Tibial artery (tissue), 4 donors: ENCODE measurements at places on chromosomes 3 and 15.

- peak; percentile 56 for DNase-seq
Measured at GRCh38 chr3:183537295-183537730, 18.2 kb downstream of the KLHL6 start.

DNA sequence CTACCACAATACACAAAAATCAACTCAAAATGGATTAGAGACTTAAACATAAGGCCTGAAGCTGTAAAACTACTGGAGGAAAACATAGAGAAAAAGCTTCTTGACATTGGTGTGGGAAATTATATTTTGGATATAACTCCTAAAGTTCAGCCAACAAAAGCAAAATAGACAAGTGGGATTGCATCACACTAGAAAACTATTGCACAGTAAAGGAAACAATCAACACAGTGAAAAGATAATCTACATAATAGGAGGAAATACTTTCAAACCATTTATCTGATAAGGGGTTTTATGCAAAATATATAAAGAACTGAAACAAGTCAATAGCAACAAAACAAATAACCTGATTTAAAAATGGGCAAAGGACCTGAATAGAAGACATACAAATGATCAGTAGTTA lies 37.6 kb upstream of the TP63 start:
- DNase-seq = no peak

- DNase-seq = no peak
Measured at GRCh38 chr3:127486321-127486944, 104.1 kb downstream of the TPRA1 start.

- DNase-seq = peak; percentile 24
Measured at GRCh38 chr3:112811131-112811884, 35.4 kb downstream of the CD200R1L start.

DNA sequence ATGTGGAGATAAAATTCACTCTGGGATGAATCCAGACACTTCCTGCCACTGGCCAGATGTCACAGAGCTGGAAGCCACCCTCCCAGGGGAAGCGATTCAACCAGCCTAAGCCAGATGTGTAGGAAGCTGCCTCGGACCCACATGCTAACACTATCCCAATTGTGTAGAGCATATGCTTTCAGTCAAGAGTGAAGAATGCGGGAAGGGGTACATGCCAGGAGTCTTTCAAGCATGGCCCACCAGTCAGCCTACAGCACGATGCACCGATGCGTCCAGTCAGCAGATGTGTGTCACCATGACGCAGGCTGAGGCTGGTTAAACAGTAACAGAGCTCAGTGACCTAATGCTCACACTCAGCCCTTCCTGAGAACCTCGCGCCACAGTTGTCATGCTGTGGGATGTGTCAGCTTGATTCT lies 38.8 kb upstream of the BNC1 start:
- DNase-seq = no peak

DNA sequence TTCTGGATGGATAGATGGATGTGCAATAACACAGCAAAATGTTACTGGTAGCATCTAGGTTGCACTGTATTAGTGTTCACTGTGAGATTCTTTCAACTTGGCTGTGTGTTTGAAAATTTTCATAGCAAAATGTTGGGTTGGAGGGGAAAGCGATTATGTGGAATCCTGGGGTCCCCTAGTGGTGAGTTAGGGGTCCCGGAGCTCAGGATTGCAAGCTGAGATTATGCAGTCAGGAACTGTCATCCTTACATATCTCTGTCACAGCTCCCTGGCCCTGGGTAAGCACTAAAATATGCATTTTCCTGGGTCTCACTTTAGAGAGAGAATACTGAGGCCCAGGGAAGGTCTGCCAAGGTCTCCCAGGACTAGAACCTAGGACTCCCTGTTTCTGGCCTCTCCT lies 77.2 kb downstream of the CEMIP start:
- DNase-seq = no peak

- DNase-seq = peak; percentile 59
Measured at GRCh38 chr15:74630284-74631086, 14.8 kb downstream of the CLK3 start.

DNA sequence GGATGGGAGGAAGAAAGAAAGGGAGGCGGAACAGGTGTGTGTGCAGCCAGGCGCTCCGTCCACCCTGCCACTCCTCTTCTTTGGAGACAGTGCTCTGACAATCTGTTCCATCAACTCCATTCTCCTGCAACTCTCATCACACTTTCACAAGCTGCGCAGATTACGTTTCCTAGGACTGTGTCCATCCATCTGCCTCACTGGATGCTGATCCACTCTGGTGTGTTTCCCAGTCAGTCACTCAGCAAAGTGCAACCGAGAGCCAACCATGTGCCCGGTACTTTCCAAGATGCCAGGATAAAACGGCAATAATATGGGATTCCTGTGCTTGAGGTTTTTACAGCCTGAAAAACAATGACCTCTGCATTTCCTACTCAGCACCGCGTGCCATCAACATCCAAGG lies 59.6 kb downstream of the SLC12A8 start:
- DNase-seq = no peak

DNA sequence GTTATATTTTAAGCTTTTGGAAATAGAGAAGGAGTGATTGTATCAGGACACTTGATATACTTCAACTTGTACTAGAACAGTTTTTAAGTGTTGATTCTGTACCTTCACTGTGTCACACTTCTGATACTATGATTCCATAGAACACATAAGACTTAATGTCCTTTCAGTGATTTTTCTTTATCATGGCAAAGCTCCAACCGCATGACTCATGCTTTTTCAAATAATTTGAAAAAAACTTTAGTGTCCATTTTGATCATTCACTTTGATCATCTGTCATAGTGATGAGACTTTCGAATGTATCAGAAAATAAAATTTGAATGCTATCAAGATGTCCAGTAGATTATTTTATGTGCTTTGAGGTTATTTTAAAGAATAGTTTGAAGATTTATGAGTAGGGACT lies 32.0 kb downstream of the AP4E1 start:
- no peak for DNase-seq

DNA sequence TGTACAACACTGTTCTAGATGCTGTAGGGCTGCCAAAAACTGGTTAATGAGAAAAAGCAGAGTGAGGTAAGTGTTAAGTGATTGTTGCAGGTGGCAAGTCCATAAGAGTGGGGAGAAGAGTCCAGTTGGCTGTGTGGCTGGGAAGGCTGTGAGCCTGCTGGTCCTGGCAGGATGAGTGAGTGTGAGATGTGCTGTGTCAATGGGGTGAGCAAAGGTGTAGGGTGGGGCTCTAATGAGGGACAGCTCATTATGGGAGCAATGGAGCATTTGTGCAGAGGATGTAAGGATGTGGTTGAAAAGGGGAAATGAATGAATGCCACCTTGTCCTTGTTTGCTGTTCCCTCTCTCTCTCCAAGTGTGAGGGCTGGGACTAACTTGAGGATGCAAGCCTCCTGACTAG lies 145.3 kb upstream of the ROPN1 start:
- DNase-seq = no peak

DNA sequence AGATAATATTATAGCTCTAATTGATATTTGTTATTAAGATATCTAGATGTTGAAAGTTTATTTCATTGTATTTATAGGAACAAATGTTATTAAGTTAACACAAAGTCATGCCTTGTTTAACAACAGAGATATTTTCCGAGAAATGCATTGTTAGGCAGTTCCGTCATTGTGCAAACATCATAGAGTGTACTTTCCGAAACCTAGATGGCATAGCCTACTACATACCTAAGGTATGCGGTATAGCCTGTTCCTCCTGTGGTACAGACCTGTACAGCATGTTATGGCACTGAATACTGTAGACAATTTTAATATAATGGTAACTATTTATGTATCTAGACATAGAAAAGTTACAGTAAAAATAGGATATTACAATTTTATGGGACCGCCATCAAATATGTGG lies 114.3 kb downstream of the NAALADL2 start:
- no peak for DNase-seq

DNA sequence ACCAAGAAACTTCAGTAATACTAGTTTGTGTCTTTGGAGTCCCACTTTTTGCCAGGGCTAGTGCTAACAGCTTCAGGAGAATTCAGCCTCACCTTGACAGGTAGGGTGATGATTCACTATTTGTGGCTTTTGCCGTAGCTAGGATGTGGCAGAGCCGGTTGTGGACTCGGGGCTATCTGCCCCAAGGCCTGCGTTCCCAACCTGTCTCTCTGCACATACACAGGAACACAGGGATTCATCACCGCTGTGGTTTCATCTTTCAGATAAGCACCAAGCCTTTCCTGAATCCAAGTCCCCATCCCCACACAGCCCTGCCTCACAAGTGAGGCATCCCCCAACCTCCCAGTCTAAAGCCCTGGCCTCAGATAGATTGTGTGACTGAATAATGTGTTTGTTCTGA lies 45.2 kb upstream of the POLG start:
- DNase-seq = no peak

GRCh38 chr3:37310666-37311050 lies 136.3 kb upstream of the LRRFIP2 start:
- DNase-seq = no peak

- DNase-seq = no peak
Measured at GRCh38 chr3:22399566-22399965, 648.6 kb upstream of the ZNF385D start.

GRCh38 chr15:74545776-74546656 lies 5.0 kb downstream of the ARID3B start:
- peak; percentile 93 for DNase-seq

DNA sequence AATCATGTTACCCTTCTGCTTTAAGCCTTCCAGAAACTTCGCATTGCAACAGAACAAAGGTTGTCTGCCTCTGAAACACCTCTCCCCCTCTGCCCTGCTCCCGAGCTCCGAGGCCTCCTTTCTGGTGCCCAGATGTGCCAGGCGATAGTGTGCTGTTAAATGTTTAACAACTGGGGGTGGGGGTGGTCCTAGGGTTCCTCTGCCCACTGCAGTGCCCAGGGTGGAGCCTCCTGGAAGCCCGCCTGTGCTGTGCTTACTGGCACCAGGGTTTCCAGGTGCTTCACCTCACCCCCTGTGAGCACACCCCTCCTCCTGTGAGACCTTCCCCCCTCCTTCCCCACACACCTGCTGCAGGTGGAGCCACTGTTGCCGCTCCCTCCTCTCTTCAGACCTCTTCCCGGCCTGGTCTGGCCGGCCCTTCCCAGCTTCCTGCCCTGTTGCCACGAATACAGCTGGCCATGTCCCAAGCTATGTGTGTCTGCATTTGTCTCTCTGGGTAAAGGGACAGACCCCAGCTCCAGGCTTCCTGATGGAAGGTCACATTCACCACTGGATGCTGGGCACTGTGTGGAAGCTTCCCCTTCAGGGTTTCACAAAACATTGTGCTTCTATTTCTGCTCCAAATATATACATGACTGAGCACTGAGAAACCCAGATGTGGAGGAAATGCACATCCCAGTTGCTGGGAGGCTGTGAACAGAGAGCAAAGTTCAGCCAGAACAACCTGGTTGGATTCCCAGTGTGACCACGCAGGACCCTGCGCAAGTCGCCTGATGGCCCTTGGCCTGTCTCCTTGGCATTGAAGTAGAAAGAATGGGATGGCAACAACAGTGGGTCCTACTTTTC lies 37.2 kb downstream of the MGLL start:
- DNase-seq = no peak

DNA sequence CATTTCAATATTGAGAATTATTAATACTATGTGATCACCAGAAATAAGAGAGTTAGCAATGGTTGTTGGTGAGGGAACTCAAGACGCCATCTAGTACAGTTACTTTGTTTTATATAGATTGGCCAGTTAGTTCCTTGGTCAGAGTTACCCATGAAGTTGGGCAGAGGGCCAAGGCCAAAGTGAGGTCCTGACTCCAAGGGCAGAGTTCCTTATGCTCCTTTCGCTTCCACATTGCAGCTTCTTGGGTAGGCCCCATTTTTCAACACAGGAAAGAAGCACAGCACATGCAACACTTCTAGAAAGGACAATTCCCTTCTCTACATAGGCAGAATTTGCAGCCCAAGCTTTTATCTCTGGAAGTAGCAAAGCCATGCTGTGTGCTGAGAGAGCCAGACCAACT lies 178.6 kb downstream of the KCNAB1 start:
- DNase-seq = peak; percentile 79

- no peak for DNase-seq
Measured at GRCh38 chr3:143726727-143727126, 121.5 kb downstream of the SLC9A9 start.

GRCh38 chr3:42729404-42730145 lies 27.0 kb upstream of the HHATL start:
- peak; percentile 59 for DNase-seq

GRCh38 chr3:178459038-178459410 lies 77.2 kb upstream of the KCNMB2 start:
- no peak for DNase-seq

DNA sequence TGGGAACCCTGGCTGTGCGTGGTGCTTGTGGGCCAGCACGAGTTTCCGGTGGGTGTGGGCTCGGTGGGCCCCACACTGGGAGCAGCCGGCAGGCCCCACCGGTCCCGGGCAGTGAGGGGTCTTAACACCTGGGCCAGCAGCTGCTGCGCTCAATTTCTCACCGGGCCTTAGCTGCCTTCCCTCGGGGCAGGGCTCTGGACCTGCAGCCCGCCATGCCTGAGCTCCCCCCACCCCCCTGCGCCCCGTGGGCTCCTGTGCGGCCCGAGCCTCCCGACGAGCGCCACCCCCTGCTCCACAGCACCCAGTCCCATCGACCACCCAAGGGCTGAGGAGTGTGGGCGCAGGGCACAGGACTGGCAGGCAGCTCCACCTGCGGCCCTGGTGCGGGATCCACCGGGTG lies 49.4 kb downstream of the TM4SF18 start:
- no peak for DNase-seq

GRCh38 chr15:68570974-68571373 lies 7.8 kb upstream of the CORO2B start:
- no peak for DNase-seq

DNA sequence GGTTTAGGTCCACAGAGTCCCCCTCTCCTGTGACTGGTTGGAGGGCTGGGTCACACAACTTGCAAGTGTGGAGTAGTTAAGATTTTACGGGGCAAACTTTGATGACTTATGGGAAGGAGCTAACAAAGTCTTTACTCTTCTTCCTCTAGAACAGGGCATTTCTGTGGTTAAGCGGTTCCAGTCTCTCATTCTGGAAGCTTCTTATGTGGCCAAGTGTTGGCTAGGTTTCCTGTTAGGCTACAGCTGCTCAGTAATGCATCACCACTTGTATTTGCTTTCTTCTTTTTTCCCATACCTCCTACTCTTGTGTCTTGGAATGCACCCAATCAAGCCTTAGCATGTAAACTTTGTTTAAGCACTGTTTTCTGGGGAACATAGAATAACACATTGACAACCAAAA lies 100.6 kb upstream of the PLAAT1 start:
- no peak for DNase-seq

DNA sequence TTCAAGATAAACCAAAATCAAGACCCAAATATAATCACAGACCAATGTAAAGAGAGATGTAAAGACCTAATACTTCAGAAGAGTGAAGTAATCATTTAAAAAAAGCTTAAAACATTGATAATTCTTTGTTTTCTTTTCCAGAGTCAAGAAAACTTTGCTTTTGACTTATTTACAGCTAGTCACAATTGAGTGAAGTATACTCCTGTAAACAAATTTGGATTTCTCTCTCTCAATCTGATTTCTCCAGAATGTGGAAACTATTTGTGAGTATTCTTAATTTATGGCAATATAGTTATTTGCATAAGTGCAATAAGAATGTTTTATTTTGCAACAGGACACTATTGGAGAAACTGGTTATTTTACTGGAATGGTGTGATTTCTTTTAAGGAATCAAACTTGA lies 43.7 kb upstream of the ZBTB20 start:
- no peak for DNase-seq
